T-helper 9 cell (primary cell): ENCODE measurements at places on chromosomes 6 and 20.

- DNase-seq: no peak
Measured at GRCh38 chr20:23008667-23009066, 26.4 kb upstream of the SSTR4 start.

GRCh38 chr6:47348316-47348863, 38.7 kb upstream of the TNFRSF21 start:
- no peak for DNase-seq

DNA sequence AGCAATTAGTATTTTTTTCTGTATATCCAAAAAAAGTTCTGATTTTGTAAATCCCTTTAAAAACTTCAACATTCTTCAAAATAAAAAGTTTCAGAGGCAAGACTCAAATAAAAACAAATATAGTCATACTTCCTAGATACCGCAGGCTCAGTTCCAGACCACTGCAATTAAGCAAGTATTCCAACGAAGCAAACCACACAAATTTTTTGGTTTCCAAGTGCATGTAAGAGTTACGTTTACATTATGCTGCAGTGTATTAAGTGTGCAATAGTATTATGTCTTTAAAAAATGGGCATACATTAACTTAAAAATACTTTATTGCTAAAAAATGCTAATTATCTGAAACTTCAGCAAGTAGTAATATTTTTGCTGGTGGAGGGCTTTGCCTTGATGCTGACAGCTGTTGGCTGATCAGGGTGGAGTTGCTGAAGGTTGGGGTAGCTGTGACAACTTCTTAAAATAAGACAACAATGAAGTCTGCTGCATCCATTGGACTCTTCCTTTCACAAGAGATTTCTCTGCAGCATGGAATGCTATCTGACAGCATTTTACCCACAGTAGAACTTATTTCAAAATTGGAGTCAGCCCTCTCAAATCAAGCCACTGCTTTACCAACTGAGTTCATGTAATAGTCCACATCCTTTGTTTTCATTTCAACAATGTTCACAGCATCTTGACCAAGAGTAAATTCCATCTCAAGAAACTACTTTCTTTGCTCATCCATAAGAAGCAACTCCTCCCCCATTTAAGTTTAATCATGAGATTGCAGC, 46.0 kb downstream of the PHIP start:
- DNase-seq: no peak

- no peak for DNase-seq
Measured at GRCh38 chr6:168411793-168412192, 29.2 kb upstream of the SMOC2 start.

DNA sequence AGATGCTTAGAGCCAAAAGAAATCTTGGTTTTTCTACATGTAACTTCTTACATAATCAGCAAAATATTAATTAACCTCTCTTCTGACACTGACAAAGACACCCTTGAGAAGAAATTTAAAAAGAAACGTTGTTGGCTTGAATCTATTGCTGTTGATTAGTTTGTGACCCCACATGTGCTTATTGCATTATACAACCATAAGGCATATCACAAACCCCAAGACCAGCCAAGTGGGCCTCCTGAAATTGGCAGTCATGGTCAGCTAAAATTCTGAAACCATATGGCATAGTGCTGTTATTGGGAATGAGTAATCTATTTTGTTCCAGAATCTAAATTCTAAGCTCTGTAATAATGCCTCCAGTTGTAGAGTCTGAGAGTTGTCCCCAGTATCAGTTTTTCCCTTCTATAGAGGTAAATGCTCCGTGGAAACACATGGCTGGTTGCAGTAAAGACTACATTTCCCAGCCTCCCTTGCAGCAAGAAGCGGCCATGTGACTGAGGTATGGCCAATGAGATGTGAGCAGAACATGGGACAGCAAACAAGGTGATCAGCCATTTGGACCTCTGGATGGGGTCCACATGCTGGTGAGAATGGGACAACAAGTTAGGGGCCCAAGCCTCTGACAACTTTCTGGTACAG, 42.3 kb upstream of the PTPN1 start:
- no peak for DNase-seq
